ENCODE measurements at places on chromosomes 16 and 17. TPM values are rescaled to one million over a fixed set of nuclear protein-coding genes. Genes with fewer than 3 reads are reported as not detected.

The SYCE1L gene
- not detected for total RNA-seq

The DYNLL2 gene
- total RNA-seq, result 12.9 TPM

The DHRS7C gene
- not detected for total RNA-seq

The SULT1A4 gene
- 1.2 TPM for total RNA-seq

DNA sequence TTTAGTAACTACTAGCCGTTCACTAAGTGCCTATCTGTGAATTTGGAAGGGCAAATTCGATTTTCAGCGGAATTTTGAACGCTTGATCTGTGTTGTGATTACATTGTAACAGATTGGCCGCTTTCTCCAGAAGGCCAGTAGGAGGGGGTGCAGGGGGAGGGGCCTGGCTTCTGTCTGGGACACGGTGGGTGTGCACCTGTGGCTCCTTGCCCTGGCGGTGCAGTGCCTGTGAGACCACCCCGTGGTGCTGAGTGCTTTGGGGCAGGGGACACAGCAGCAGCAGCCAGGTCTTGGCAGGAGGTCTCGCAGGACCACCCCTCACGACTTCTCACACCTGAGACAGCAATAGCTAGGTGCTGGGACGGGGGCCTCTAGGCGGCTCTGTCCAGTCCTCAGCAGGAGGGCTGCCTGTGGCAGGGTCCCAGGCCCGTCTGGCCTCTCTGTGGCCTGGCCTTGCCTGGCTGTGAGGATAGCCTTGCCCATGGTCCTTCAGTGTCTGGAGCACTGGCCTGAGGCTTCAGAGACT is 1.8 kb downstream of the UBE2I start:
- DNase-seq, result no peak

DNA sequence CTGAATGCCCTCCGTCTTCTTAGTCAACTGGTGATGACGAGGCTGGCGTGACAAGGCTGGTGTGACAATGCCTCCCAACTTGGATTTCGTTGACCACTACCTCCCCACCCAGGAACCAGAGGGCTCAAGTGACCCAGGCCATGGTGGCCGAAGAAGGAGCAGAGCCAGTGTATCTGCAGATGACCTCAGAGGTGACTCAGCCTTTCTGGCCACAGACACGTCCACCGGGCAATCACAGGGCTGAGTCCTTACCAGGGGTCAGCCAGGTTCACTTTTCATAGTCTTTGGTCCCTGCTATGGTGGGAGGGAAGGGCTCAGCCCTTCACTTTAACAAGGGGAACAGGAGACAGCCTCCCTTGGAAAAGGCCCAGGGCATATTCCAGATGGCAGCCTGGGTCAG is 116.3 kb downstream of the MAF start:
- peak; percentile 52 for DNase-seq

DNA sequence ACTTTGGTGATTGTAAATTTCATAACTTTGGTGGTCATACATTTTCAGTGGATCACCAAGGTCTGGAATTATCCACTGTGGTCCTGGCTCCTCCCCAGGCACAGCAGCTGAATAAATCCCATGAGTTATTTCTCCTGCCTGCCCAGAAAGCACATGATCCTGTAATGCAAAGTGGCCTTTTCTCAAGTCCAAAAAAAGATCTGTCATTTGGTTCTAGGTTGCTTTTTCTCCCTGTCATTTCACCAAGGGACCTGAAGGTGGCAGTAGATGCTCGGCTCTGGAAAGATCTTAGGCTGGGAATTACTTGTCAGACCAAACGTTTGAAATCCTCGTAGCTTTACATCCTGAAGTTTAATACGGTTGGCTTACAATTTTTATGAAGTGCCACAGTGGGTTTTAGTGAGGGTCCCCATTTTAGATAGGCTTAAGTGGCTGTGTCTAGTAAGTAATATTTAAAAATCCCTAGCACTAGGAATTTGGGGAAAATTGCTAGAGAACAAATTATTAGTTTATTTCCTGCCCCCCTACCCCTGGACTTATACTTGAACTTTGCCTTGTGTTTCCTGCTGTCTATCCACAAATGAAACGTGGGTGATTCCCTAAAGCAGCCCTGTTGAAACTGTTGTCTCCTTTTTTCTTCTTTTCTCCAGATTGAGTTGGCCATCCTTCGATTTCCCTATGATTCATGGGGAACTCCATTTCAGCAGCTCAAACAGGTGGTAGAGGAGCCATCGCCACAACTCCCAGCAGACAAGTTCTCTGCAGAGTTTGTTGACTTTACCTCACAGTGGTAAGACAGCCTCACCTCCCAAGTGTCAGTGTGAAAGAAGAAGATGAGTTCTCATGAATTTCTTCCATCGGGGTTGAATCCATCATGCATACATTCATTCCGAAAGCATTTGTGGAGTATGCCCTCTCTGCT is 111.7 kb downstream of the MAP2K6 start:
- peak; percentile 62 for DNase-seq

DNA sequence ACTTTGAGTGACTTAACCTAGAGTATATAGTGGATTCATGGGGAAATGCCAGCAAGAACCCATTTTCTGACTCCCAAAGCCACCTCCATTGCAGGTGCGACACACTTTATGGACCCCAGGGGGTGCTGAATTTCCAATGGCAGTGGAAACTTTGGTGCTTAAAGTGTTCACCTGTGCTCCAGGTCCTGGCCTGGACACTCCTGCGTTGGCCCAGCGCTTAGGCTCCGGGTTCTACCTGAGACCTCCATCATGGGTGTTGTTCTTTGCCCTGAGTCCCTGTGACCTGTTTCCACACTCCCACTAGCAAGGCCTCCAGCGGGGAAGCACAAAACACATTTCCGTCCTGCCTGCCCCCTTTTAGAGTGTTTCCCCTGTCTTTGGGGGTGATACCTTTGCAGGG is 3.0 kb downstream of the CCNF start:
- DNase-seq, result no peak

All from M059J (cell line).